ENCODE measurements at places on chromosomes 11 and 22.

GRCh38 chr11:18727479-18728236 lies 1.7 kb upstream of the IGSF22 start:
- DNase-seq = peak; percentile 52

DNA sequence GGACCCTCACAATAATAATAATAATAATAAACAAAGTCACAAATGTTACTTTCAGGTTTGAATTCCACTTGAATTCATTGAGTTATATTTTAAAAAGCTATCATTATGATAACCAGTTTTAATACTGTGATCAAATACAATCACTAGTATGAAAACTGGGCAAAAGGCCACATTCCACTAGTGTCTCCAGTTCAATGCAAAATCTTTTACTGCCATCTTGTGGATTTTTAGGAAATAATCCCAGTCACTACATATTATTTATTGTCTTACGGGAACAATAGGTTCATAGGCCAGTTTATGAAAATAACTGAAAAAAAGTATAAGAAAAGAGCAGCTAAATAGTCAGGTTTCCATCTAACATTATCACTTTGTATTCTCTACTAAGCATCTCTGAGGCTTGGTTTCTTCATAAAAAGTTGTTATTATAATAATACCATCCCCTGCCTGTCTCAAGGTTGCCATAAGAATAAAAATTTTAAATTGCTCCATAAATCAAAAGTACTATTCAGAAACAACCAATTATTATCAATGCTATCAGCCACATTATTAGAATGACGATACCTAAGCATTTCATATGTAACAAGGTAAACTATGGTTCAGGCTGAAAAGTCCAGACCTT lies 533.9 kb upstream of the CCDC90B start:
- DNase-seq = peak; percentile 39

DNA sequence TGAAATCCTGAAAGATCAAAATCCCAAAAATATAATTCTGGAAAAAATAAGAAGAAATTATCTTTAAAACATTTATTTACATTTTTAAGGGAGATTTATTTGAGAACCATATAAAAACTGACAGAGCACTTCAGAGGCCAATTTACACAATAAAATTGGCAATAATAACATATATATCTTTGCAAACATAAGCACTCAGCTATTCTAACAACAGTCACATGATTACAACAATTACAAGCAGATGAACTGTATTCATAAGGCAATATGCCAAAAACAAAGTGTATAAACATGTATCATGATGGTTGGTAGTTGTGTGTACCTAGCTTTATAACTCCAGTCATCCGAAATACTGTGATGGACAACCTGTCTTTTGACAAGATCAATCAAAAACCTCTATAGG lies 17.7 kb upstream of the RASSF10 start:
- no peak for DNase-seq

DNA sequence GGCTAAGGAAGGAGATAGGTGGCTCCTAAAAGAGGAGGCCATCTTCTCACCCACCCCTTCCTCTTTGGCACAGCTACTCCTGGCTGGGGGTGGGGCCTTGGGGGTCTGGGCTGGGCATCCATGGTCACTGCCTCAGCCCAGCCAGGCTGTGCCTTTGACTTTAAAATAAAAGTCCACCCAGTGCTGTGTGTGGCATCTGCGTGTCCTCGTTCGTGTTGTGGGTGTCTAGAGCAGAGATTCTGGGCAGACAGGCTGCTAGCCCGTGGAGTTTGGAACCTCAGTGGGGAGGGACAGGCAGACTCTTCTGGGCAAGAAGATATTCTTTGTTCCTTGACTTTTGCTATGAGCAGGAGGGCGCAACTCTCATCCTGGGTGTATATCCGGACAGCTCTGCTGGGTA lies 13.1 kb downstream of the RPS6KA4 start:
- DNase-seq = no peak

DNA sequence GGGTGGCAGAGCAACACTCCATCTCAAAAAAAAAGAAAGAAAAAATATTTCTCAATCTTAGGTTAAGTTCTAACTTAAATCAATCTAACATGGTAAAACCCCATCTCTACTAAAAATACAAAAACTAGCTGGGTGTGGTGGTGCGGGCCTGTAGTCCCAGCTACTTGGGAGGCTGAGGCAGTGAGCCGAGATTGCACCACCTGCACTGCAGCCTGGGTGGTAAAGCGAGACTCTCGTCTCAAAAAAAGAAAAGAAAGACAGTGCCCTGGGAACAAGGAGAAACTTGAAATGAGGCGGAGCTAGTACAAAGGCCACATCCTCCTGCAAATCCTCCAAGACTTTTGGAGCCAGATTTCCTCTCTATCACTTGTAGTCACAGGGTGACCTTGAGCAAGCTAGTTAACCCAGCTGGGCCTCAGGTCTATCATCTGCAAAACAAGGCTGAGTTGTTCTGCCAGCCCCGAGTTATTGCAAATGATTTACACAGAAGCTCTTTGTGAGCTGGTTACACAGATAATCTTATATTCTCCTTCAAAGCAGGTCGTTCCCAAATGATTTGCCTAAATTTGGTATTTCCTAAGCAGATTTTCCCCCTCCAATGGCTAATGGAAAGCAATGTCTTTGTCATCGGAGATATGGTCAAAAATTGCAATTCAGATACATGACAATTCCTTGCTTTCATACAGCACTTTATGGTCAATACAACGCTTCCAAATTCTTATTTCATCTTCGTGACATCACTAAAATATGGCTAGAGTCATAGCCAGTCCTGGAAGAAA lies 1.9 kb downstream of the ANKRD54 start:
- DNase-seq = no peak

- peak; percentile 86 for DNase-seq
Measured at GRCh38 chr11:18243783-18244362, 4.6 kb downstream of the SAA2 start.
